ENCODE measurements at places on chromosomes 5 and 9.

GRCh38 chr5:178688551-178688950 is 41.9 kb downstream of the ZNF354A start:
- no peak for DNase-seq

GRCh38 chr5:132296412-132297016 is 2.3 kb downstream of the SLC22A4 start:
- DNase-seq = no peak

- DNase-seq = no peak
Measured at GRCh38 chr5:15021266-15022046, 149.9 kb upstream of the ANKH start.

GRCh38 chr9:87063246-87063645 is 115.9 kb upstream of the GAS1 start:
- DNase-seq = no peak

DNA sequence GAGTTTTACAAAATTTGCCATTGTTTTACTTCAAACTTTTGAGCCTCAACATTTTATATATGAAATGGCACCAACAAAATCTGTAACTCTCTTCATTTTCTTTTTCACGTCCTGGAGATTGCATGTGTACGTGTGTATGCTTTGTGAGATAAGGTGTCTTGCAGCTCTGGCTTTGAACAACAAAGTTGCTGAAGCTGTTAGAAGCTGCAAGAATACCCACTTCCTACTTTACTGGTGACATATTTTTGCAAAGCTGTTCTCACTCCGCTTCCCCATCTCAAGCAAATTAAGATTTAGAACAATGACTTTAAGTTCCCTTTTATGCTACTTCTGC is 41.8 kb downstream of the FYB1 start:
- no peak for DNase-seq

- DNase-seq = no peak
Measured at GRCh38 chr9:120902569-120903535, 23.7 kb downstream of the TRAF1 start.

DNA sequence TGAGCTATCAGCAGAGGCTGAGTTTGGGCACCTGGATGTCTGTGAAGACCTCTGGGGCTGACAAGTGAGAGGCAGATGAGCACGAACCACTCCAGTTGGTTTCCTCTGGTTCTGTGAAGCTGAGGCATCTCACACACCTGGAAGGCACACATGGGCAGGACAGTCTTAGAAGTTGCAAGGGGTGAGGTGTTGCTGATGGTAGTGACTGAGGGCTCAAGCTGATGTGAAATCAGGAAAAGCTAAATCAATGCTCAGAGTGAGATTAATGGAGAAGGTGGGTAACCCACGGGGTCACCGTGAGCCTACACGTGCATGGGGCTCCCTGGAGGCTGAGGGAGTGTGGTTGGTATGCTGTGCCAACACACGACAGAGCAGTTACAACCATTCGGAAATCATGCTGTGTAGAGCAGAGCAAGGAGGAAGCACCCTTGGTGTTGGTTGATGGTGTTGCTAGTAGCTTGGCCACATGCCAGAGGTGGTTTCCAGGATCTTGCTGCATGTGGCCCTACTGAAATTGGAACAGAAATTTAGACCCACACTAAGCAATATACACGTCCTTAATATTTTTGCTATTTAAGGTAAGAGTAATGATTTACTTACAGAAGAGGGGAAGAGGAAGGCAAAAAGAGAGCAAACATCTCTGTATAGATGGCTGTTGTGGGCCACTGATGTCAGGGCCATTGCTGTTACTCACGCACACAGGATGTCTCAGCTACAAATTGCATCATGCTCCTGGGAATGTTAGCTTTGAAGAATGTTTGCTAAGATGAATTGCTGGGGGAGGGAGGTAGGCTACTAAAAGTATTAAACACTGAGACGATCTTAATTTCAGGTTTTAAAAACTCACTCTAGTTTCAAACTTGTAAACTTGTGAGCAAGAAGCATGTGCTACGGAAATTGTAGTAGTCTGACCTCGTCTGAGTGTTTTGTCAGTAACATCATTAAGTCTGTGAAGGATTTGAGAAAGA is 170.5 kb downstream of the ARHGEF28 start:
- no peak for DNase-seq

DNA sequence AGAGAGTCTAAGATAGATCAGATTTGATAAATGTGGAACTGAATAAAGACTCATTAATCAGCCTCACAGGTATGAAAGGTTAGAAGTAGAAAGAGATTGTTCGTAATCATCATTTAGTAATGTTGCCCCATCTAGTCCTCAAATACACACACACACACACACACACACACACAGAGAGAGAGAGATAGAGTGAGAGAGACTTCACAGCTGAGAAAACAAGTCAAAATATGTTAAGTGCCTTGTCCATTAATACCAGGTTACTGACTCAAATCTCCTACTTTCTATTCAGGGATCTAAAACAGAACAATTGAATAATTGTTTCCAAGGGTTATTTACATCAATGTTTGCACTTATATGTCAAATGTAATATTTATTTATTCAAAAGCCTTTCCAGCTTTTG is 284.6 kb downstream of the MRPS30 start:
- DNase-seq = no peak

DNA sequence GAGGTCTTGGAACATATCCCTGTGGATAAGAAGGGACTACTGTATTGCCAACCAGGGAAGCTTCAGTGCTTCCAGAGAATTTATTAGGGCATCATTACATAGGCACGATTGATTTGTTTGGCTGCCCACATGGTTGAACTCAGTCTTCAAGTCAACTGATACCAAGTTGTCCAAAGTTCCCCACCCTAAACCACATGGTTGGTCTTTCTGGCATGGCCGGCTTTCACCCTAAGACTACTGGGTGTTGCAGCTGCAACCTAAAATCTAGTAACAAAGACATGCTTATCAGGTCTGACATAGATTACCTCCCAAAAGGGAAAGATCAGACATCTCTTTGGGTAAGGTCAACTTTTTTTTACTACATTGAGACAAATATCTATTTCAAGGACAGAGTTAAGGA is 37.0 kb downstream of the FAF2 start:
- DNase-seq = no peak

- DNase-seq = no peak
Measured at GRCh38 chr9:111356481-111357244, 26.6 kb upstream of the OR2K2 start.

GRCh38 chr5:71973563-71973962 is 133.7 kb upstream of the MAP1B start:
- no peak for DNase-seq

DNA sequence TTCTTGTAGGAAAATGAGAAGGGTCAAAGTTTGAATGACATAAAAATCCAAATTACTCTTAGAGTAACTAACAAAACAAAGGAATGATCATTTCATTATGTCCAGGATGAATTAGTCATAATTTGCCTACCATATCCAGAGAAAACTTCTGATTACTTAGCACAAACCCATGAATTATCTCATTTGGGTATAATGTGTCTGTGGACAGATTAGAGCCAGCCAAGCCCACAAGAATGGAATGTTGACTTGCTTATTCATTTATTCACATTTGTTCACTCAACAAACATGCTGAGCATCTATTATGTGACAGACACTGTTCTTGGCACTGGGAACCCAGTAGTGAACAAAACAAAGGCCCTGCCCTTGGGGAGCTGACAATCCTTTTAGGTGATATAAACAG is 87.4 kb downstream of the APBA1 start:
- DNase-seq = no peak

- no peak for DNase-seq
Measured at GRCh38 chr5:124889850-124890249, 143.4 kb upstream of the ZNF608 start.

DNA sequence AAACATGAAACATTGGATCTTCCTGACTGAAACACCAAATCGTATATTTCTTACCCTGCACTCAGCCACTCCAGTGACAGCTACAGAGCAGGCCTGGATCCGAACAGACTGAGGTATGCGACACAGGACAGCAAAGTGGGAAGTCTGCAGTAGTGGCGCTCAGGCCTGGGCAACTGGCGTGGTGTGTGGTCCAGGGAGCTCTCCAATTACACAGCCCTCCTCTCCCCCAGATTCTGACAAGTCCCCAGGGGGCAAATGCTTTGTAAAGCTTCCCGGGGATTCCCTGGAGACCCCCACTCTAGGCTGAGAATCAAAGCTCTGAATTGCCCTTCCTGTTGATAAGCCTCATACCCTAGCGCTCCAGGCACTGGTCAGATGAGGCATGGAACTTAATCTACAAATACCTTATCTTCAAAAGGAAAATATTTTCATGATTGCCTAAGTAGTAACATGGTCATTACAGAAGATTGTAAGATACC is 104.8 kb upstream of the ERCC6L2 start:
- no peak for DNase-seq

DNA sequence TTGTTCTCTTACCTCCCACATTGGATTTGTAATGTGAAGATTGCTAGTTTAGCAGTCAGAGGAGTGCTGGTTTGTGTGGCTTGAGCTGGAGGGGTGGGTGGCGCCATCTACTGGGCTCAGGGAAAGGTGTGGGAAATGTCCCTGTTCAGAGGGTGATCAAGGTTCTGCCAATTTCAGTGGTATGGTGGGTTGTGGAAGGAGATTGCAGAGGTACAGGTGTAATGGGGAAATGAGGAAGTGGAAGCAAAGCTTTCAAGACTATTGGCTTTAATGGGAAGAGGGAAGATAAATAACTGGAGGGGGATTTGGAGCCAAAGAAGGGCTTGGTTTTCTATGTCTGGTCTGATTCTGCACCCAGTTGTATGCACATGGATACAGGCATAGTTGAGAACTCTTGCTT is 76.4 kb downstream of the OSMR start:
- peak; percentile 58 for DNase-seq

DNA sequence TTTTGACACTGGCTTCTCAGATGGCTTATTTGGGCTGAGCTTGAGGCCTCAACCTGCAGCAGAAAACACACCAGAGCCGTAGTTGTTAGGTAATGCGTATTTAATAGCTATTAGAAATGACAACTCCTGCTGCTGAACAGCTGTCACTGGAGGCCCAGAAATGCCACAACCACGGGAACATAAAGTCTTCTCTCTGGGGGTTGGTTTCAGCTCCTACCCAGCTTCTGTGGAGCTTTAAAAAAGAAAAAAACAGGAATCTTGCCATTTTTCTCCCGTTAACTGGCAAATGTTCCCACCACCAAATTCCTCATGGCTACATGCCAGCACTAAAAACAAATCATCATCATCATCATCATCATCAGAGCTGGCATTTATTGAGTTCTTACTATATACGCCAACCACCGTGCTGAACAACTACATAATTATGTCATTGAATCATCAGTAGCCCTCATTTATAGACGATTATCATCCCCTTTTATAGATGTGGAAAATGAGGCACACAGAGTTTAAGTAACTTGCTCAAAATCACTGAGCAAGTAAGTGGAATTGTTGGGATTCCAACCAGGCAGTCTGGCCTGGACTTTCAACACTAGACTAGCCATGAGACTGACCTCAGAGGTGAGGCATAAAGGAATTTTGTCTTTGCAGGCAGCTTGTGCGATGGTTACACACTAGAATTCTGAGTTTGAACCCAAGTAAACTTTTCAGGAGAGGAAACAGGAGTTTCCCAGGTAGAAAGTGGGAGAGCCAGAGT is 185.3 kb upstream of the WWC1 start:
- DNase-seq = no peak

DNA sequence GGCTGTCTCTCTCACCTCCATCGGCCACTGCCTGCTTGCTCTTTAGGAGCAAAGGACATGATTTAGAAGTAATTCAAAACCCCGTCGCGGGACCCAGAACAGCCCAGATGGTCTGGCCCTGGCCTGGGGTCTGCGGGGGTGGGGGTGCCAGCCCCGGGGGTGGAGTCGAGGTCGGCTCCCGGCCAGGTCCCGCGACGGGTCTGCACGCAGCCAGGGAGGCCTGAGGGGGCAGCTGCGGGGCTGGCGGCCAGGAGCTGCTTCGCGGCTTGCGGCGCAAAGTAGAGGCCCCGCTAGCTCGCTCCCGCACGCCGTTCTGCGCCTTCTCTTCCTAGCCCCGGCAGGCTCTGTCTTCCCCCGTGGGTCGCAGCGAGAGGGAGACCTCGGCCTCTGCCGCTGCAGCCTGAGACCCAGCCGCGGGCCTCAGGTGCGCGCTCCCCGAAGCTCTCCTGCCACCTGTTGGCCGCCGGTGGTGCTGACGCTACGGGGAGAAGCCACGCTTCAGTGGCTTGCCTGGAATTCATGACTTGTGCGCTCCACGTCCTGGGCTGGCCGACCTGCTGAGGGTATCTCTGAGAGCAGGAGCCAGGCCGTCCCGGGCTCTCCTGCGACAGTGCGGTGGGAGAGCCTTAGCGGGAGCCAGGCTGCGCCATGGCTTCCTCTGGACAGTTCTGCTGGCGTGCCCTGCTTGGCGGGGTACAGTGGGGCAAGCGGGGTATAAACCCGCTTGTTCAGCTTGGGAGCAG is 157.2 kb upstream of the PITX1 start:
- DNase-seq = peak; percentile 79

- DNase-seq = no peak
Measured at GRCh38 chr9:136789523-136789937, 1.6 kb upstream of the TMEM141 start.

DNA sequence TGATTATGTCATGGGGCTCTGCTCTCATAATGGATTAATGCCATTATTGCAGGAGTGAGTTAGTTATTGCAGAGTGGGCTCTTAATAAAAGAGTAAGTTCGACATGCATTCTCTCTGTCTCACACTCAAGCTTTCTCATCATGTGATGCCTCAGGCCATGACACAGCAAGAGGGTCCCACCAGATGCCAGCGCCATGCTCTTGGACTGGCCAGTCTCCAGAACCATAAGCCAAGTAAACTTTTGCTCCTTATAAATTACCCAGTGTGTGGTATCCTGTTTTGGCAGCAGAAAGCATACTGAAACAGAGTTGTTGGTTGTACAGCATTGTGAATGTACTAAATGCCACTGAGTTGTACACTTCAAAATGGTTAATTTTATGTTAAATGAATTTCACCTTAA is 138.1 kb downstream of the MYO10 start:
- DNase-seq = no peak

DNA sequence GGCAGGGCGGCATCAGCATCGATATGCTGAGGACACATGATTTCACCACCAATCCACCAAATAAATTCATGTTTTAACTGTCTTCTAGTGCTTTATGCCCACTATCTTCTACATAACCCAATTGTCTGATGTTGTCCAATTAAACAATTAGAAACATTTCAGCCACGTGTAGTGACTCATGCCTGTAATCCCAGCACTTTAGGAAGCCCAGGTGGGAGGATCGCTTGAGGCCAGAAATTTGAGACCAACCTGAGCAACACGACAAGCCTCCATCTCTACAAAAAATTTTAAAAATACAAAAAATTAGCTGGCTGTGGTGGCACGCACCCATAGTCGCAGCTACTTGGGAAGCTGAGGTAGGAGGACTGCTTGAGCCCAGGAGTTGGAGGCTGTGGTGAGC is 128.1 kb downstream of the MYO10 start:
- DNase-seq = no peak

GRCh38 chr5:172564188-172564587 is 76.9 kb upstream of the NEURL1B start:
- no peak for DNase-seq

GRCh38 chr5:12911156-12911555 is 1006.9 kb upstream of the CTNND2 start:
- no peak for DNase-seq

DNA sequence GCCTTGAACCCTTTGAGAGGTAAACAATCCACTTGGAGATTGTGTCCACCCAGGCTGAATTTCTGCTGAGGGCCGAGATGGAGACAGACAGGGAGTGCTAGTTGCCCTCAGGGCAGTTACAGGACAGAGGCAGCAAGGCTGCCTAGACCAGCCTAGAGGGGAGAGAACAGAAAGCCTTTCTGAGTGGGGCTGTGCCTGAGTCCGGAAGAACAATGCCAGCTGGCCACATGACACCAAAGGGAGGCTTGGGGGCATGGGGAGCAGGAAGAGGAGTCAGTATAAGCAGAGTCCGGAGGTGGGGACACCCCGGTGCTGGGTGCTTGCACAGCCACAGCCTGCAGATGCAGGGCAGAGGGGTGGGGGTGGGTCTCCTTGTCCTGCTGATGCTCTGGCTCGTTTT is 145.7 kb downstream of the CFAP90 start:
- no peak for DNase-seq

All from activated CD8-positive, alpha-beta T cell treated with anti-CD3 and anti-CD28 coated beads, Interleukin-2, amount 10 ng/mL, durations not matched to agents 7 days and 5 days (primary cell).